ENCODE measurements at places on chromosomes 2 and 18.

DNA sequence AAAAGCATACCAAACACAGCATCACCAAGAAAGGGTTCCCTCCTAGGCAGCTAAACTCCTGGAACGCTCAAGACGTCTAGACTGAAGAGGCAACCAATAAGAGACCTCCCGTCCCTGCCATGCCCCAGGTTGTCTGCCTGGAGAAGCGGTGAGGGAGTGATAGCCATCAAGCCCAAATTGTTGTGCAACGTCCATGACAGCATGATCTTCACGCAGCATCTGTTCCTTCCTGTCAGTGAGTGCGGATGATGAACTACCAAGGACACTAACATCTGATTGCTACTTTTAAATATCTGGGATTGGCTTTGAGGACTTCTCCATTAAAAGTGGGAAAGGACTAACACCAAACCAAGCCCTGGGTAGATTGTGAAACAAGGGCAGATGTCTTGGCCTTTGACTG is 149.7 kb downstream of the TXNL1 start:
- no peak for DNase-seq

DNA sequence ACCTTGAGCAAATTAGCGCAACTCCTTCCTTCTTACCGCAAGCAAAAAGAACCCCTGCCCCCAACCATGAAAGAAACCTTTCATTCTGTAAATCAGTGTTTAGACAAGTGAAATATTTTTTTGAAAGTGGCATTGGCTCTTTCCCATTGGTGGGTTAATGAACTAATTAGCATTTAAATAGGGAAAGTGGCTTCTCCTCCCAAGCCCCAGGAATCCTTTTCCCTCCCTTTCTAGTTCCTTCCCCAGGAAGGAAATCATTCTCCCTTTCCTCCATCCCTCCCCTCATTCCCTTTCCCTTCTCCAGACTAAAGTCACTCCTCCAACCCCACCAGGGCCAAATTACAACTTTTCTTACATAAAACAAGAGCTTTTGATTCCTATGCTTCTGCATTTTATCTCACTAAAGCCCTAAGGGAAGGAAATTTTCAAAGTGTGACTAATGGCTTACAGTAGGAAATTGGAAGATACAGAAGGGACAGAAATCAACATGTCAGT is 22.9 kb upstream of the TYMS start:
- DNase-seq, result no peak

GRCh38 chr2:59874971-59875755 is 678.3 kb downstream of the BCL11A start:
- no peak for DNase-seq

DNA sequence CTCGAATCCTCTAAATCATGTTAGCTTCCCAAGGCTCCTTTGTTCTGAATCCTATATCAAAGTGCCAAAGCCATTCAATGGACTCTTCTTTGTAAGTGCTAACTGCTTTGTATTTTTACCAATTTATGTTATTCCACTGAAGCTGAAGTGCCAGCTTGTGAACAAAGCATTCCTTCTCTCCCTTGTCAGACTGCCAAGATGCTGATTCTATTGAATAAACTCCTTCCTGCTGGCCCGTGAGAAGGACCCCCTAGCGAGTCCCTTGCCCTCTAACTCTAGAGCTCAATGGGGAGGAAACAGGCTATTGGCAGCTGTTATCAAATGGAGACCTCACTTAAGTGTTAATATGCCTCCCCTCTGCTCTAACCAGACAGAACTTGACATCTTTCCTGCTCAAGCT is 1097.9 kb upstream of the CNTNAP5 start:
- DNase-seq, result no peak

DNA sequence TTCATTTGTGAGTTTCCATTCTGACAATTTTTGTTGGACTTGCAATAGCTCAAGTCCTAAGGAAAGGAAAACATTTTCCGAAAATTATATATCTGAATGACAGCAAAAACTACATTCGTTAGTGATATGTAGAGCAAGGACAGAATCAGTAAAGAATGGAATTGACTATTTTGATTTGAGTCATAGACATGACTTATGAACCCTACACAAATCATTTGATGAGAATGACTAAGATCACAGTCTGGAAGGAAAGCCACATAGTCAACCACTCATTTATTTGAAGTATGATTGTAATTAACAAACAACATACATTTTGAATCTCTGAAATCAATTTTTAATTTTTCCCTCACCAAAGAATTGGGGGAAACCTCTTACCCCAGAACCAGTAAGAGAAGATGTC is 231.6 kb upstream of the CRIM1 start:
- no peak for DNase-seq

- no peak for DNase-seq
Observed at GRCh38 chr2:73920577-73921545, 5.8 kb upstream of the DGUOK start.

GRCh38 chr18:44793194-44793593 is 112.5 kb downstream of the SETBP1 start:
- no peak for DNase-seq

- no peak for DNase-seq
Observed at GRCh38 chr2:208426412-208427045, 19.9 kb downstream of the PTH2R start.

GRCh38 chr2:148642891-148643416 is 1.6 kb upstream of the EPC2 start:
- no peak for DNase-seq

- no peak for DNase-seq
Observed at GRCh38 chr18:26956863-26957262, 91.4 kb upstream of the AQP4 start.

DNA sequence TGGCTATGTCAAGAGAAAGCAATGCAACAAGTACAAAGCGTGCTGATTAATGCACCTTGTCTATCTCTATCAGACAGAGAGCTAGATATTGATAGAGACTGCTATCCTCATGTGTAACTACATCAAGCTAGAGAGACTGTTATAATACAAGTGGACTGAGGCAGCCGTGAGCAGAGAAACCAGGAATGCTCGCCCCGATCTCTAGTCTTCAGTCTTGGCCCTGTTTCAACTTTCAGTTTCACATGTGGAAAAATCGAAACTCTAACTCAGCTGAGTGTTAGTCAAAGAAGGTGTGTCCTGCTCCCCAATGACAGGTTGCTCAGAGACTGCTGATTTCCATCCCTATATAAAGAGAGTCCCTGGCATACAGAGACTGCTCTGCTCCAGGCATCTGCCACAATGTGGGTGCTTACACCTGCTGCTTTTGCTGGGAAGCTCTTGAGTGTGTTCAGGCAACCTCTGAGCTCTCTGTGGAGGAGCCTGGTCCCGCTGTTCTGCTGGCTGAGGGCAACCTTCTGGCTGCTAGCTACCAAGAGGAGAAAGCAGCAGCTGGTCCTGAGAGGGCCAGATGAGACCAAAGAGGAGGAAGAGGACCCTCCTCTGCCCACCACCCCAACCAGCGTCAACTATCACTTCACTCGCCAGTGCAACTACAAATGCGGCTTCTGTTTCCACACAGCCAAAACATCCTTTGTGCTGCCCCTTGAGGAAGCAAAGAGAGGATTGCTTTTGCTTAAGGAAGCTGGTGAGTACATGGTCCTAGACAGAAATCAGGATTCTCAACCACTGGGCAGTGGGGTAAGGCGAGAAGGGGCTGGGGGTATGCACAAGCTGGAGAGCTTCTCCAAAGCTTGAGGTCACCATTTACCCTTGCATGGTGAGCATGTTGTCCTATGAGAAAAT is at the start of gene RSAD2:
Gene RSAD2 (plus strand): TSS at position 376 of the 903 bp plus-strand sequence. CDS start 24 bp downstream, at position 400.
- no peak for DNase-seq

DNA sequence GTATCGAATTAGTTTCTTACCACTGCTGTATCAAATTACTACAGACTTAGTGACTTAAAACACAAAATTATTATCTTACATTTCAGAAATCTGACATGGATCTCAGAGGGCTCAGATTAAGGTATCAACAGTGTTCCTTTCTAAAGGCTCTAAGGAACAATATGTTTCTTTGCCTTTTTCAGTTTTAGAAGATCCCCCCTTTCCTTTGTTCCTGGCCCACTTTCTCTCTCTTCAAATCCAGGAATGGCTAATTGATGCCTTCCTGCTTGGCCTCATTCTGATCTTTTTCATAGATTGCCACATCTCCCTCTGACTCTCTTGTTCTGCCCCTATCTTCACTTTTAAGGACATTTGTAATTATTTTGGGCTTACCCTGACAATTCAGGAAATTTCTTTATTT is 65.7 kb downstream of the LRP1B start:
- no peak for DNase-seq

DNA sequence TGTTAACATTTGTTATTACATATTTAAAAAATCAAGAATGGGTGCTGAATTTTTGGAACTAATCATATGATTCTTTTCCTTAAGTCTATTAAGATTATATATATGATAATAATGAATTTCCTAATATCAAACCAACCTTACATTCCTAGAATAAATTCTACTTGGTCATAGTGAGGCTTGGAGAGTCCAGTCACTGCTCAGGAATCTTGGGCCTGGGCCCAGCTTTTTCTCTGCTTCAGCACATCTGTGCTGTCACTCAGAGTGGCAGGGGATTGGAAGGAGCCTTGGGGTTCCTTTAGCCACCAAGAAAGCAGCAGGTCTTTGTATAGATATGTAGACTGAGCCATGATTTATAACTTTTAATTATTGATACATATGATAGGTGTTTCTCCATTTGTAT is 19.9 kb upstream of the ZAP70 start:
- no peak for DNase-seq

- DNase-seq, result no peak
Observed at GRCh38 chr18:76452357-76452756, 42.7 kb downstream of the ZNF516 start.

- no peak for DNase-seq
Observed at GRCh38 chr2:9165625-9166024, 41.0 kb upstream of the ASAP2 start.

DNA sequence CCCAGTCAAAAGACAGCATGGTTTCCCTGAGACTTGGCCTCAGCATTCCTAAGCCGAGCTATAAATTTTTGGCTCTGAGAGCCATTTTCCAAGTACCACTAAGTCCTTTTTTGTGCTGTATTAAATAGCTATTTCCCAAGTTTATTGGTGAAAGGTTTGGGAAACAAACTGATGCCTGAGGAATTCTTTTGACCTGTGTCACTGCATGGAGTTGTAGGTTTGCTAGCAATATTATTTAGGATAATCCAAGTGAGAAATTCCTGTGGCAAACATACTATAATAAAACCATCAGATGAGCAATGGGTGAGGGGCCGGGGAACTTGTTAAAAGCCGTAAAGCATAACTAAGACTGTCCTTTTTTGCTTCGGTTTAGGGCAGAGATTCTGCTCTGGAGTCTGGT is 28.4 kb downstream of the ARHGAP28 start:
- DNase-seq, result no peak
